ENCODE measurements at places on chromosomes 4 and X. TPM values are rescaled to one million over a fixed set of nuclear protein-coding genes. Genes with fewer than 3 reads are reported as not detected.

The TBL1X gene
- polyA plus RNA-seq = 8.8 TPM

DNA sequence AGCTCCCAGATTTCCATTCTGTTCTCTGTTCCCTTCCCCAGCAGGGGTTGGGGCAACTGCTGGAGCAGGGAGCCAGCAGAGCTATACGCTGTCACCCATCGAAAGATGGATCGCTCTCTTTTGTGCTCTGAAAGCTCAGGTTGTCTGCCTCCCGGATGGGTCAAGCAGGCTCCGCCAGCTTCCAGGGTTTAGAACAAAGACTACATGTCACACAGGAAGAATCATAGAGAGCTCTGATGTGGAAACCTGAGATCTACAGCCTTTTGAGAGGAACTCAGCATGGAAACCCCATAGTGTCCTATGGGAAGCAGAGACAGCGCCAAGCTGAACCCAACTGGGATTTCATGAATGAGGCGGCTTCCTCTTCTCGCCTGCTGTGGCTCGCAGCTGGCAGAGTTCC lies 205.4 kb downstream of the HS3ST1 start:
- DNase-seq = no peak

GRCh38 chr4:37023504-37023903 lies 221.0 kb upstream of the NWD2 start:
- DNase-seq = no peak

The PF4V1 gene
- polyA plus RNA-seq = not detected

The SMIM31 gene
- polyA plus RNA-seq = 0.04 TPM

- DNase-seq = no peak
Measured at GRCh38 chr4:79964400-79965211, 108.4 kb downstream of the ANTXR2 start.
